ENCODE measurements at places on chromosomes 16 and 17. TPM values are rescaled to one million over a fixed set of nuclear protein-coding genes. Genes with fewer than 3 reads are reported as not detected.

DNA sequence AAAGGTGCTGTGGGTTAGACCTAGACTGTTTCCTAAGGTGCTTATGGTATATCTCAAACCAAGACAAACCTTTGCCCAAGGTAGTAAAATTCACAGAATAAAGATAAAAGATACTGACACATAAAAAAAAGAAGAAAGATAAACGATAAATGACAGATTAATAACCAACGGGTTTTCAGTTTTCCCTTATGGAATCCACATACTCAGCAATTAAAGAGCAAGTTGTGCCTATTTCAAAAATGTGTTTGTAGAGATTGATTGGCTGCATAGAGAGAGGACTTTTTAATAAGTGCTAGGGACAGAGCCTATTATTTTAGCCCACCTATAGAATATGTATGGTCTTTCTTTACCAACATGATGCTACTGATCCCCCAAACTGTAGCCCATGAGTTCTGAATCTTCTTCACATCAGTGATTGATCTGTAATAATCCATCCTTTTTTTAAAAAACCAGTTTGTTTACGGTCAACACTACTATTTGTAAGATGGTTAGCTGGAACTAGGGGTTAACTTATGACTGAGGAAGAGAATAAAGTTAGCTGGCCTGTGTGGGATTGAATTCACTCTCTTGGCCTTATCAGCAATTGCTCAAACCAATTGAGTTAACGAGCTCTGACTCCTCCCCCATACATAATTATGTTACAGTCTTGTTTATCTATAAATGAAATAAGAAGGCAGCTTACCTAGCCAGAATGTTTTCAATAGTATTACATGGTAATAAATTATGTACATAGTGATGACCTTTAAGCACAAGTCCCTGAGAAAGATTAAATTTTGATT lies 53.8 kb downstream of the SNX11 start:
- no peak for DNase-seq

GRCh38 chr16:89308391-89309333 lies 91.2 kb downstream of the ZNF778 start:
- DNase-seq: no peak

DNA sequence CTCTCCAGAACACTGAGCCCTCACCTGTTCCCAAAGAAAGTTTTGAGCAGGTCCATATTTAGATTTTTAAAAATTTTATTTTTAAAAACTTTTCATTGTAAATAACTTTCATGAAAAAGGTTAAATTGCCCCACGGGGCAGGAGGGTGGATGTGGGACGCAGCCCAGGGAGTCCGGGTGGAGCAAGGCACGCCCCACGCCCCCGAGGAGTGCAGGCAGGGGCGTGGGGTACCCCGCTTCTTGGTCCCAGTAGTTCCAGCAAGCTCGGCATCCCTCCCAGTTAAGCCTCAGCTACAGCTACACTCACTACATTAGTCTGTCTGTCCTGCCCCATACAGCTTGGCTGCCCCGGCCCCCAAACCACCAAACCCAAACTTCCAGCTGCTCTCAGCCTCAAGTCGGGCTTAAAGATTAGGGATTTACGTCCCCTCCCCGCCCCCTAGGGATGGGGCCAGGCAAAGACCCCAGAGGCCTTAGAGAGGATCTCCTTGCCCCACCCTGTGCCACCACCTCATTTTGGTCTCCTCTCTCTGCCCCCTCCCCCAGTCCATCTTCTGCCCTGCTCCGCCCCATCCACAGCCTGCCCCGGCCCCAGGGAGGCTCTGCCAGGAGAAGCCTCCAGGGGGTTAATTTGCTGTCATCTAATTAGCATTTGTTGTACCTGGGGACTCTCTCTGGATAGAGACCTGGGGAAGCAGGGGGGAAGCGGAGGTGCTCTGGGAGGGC lies 4.6 kb downstream of the FOXJ1 start:
- no peak for DNase-seq

The DLX4 gene
- total RNA-seq: 3.0 TPM

DNA sequence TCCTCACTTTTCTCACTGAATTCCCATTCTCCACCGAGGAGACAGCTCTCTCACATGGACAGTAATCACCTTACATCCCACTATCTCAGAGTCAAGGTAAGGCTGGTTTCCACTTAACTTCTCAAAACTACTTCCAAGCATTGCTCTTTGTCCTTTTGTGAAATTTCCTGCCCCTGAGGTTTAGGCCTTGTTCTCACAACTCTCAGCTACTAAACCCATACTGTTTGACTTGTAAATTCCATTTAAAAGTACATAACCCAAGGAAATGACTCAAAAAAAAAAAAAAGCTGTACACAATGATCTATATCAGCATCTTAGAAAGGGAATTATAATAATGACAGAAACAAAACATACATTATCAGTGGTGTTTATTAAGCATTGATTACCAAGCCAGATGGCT lies 8.8 kb downstream of the CDC27 start:
- no peak for DNase-seq

DNA sequence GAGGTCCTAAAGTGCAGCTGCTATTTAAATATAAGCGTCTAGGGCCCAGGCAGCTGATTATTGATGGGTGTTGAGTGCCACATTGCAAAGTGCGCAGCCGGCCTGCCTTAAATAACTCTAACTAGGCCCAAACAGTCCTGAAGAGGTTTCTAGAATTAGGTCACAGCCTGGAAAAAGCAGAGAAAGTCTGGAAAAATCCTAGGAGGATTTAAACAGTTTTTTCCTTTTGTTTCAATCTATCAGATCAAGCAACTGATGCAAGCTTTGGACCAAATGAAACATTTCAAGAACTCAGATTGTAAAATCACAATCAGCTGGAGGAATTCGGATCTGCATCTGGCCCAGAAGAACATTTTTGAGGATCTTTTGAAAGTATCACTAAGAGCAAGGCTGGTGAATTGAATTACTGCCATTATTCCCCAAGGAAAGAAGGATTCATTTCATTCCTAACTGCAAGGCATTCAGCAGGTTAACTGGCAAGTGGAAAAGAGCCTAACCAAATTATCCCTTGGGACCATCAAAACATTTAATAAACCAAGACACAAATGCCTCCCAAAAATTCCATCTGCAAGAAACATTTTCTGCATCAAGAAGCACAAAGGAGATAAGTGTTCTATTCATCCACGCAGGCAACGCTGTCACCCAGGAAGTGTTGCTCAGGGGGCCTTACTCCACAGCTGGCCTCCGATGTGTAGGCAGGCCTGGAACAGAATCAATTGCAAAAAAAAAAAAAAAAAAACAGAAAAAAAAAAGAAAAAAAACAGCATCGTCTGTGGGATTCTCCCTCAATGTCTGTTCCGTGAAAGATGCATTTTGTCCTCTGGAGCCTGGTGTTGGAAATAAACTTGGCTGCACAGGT lies 46.1 kb downstream of the IRX3 start:
- DNase-seq: no peak

Data from lower lobe of right lung (tissue), 2 donors.